Stimulated activated naive CD8-positive, alpha-beta T cell treated with anti-CD3 and anti-CD28 coated beads, Interleukin-15, Interleukin-2, amounts not matched to agents 100 U/mL and 50 U/mL, for 24 hours (primary cell): ENCODE measurements at places on chromosomes 2 and 18.

GRCh38 chr2:203498161-203498560 lies 36.9 kb downstream of the RAPH1 start:
- no peak for DNase-seq

DNA sequence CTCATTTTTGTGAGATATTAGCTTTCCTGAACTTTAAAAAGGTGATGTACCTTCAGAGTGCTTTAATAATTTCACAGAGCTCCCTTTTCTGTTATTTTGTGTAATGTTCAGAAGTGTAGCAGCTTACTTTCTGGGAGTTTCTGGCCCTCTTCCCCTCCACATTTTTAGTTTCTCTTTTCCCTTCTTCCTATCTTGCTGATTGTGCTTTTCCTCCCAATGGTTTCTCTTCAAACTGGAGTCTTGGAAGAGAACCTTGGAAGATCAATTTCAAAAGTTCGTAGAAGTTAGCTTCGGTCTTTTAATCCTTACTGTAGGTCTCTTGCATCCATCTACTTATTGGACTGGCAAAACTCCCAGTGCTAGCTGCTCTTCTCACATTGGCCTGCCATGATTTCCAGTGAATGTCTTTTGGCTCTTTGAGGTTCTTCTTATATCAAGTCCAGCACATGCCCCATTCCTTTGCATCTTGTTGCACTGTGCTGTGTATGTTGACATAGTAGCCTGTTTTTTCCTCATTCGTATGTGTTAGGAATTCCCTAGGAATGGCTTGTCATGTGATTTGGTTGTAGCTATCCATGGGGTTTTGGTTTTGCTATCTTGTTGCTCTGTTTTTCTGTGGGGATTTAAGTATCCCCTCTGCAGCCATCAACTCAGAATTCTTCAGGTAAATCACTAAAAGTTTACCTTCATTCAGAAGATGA lies 7.8 kb downstream of the CCNT2 start:
- no peak for DNase-seq

DNA sequence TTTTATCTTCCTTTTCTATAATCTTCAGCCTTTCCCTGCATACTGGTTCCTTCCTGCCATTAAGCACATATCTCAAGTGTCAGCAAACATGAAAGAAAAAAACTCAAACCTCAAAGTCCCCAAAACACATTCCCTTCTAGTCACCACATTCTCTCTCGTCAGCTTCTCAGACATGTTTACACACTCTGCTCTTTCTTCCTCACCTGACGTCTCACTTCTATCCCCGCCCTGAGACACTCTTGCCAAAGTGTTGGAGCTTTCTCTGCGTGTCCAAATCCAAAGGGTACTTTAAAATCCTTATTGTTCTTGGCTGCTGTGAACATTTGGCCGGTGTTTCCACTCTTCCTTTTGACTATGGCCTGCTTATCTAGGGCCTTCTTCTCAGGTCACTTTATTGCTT lies 47.9 kb downstream of the SOX11 start:
- no peak for DNase-seq

- DNase-seq: no peak
These were observed 366.9 kb upstream of the ZEB2 start for GRCh38 chr2:144886862-144887261.

DNA sequence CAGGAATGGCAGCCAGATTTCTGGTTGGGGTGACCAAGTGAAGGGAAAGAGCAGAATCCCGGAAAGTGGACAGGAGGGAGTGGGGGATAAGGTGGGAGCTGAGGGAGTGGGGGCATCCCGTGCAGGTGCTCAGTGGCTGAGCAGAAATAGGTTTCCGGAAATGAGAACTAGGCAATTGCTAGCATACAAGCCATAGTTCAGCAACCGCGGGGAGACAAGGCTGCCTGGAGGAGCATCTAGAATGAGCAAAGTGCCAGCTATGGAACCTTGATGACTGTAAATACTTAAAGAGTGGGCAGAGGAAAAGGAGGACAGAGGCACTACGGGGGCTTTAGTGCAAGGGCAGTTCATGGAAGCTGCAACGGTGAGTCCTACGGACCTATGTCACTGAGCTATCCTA lies 220.2 kb downstream of the BCL11A start:
- no peak for DNase-seq

DNA sequence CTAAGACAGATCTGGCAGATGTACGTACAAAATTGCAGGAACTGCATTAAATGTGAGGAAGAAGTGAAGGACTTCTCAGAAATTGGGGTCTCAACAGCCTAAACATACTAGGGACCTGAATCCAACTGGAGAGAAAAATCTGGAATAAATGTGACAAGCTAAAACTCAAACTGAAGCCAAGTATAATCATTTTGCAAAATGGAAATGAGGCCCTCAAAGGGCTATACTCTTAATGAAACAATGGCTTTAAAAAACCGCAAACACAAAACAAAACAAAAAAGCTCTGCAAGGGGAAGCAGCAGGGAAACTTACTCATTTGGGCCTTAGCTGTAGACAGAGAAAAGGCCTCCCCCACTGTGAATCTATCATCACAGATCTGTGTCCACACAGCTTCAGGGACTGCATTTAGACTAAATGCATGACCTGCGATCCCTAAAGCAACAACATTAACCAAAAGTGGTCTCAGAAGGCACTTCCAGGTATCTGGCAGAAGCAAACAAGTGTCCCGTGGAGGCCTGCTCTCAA lies 63.2 kb downstream of the CCBE1 start:
- no peak for DNase-seq

DNA sequence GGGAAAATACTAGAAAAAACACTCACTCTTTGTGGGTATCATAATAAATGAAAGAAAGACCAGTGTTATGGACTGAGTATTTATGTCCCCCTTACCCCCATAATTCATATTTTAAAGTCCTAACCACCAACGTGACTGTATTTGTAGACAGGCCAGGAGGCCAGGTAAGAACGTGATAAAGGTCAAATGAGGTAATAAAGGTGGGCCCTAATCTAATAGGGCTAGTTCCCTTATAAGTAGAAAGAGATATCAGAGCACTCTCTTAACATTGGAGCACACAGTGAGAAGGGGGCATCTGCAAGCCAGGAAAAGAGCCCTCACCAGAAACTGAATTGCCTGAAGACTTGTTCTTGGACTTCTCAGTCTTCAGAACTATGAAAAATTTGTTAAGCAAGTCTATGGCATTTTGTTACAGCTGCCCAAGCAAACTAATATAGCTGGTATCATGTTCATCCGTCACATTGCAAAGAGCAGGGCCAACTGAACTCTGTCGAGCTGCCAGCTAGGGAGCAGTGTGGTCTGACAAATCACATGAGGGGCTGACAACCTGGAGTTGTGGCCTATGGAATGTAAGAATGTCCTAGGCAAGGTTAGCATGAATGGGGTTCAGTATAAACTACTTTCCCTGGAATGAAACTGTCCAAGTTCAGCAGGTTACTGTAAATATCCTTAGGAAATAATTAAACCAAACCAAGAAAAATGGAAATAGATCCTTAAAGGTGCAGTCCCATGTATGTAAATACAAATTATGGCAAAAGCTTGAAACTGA lies 280.9 kb downstream of the ZNF385B start:
- no peak for DNase-seq

GRCh38 chr2:65666156-65666725 lies 233.8 kb upstream of the SPRED2 start:
- DNase-seq: no peak

DNA sequence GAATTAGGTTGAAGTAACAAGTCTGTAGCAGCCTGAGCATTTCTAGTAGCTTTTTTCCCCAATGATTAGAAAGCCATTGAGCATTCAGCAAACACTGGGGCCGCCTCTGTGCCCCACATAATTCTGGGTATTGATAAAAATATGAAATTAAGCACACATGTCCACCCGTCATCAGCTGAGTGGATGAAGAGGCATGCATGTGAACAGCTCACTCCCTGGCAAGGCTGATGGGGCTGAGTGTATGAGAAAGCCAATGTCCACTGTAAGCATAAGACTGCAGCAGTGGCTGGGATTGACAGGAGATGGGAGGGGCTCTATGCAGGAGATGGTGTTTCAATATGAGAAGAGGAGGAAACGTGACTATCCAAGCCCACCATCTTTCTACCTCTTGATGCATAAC lies 124.4 kb upstream of the KLHL29 start:
- no peak for DNase-seq

DNA sequence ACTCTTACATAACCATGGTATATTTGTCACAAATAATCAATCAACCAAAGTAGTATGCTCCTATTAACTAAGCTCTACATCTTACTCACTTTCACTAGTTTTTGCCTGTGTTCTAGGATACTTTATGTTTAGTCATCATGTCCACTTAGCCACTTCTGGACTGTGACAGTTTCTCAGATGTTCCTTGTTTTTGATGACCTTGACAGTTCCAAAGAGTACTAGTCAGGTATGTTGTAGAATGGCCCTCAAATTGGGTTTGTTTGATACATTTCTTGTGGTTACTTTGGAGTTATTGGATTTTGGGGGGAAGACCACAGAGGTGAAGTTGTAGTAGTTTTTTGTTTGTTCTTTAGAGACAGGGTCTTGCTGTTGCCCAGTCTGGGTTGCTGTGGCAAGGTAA lies 35.5 kb downstream of the BUB1 start:
- no peak for DNase-seq

DNA sequence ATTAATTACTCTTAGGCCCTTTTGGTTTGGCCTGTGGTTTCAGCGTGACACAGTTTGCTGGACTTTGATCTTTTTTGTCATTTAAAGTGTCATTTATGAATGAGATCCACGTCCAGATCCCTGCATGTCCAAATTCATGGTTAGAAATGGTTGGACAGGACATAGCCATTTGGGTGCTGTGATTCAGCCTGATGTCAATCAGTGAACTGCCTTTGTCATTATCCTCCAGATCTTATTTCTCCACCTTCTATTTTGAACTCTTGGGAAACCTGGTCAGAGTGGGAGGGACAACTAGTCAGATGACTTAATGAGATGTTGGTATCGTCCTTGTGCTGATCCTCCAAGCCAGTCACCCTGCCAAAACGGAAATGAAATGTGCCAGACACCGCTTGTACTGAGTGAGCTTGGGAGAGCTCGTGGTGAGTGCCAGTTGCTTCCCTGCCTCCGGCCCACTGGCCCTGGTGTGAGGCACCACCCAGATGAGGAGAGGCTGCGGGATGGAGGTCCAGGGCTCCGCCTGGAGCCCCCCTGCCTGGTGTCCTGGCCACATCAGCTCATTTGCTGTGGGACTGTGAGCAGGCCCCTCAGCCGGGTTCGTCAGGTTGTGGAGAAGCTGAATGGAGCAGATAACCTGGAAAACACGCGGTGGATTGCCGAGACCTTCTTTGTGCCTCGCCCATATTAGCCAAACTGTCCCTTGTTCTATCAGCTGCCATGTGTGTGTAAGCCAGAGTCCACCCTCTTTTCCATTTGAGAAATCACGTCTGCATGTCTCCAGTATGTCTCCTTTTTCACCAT lies 70.1 kb downstream of the DGKD start:
- no peak for DNase-seq

- no peak for DNase-seq
These were observed 122.5 kb downstream of the SOCS6 start for GRCh38 chr18:70411307-70411706.

GRCh38 chr2:174788291-174788929 lies 24.1 kb upstream of the CHRNA1 start:
- no peak for DNase-seq

- DNase-seq: no peak
These were observed 218.1 kb downstream of the ARHGAP15 start for GRCh38 chr2:143347271-143347695.

- no peak for DNase-seq
These were observed 300.7 kb downstream of the SP3 start for GRCh38 chr2:173664513-173664910.

DNA sequence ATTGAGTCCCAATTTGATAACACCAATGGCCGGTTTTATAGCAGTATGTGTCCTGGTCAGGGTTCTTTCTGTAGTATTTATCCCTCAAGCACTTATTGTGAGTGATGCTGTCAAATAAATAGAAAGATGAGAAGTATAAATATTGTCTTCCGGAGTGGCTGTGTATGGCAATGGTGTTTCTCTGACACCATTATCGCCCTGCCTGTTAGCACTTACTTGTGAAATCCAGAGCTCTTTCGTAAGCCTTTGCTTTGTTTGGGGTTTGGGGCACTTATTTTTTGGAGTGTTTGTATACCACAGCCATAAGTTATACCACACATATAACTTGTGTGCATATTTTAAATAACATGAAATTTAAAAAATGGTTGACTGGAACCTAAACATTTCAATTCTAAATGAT lies 29.3 kb downstream of the CD8B2 start:
- DNase-seq: no peak
